ENCODE measurements at places on chromosomes 11 and 22. TPM values are rescaled to one million over a fixed set of nuclear protein-coding genes. Genes with fewer than 3 reads are reported as not detected.

DNA sequence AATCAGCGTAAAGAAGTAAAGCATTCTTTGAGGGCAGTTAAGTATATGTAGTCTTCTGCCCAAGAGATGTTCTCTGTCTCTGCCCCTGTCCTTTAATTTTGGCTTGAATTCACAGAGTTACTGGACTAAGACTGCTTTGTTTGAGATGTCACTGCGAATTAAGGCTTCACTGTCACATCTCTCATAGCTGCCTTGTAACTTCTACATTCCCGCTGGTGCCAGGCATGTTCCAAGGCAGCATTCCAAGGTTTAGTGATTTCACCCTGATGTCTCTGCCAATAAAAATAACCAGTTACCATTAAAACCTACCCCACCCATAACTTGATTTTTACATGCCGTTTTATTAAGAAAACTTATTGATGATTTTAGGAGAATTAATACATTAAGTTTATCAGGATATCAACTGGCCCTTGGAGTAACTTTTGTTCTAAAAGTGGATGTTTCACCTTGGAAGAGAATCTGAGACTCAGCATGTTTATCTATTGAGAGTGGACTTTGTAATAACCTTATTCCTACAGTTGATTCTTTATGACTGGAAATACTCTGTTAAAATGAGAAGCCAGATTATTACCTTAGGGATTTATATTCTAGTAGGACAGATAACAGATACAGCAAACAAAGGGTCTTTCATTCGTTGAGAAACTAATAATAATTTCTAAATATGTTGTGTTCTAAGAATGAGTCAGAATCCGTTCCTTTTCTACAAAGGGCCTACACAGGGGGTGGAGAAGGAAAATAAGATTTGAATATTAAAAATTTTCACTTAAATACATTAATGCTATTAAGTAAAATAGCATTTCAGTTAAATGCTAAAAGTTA lies 110.2 kb downstream of the UVRAG start:
- peak; percentile 77 for DNase-seq

GRCh38 chr11:58719406-58720117 lies 12.2 kb downstream of the GLYAT start:
- DNase-seq: no peak

DNA sequence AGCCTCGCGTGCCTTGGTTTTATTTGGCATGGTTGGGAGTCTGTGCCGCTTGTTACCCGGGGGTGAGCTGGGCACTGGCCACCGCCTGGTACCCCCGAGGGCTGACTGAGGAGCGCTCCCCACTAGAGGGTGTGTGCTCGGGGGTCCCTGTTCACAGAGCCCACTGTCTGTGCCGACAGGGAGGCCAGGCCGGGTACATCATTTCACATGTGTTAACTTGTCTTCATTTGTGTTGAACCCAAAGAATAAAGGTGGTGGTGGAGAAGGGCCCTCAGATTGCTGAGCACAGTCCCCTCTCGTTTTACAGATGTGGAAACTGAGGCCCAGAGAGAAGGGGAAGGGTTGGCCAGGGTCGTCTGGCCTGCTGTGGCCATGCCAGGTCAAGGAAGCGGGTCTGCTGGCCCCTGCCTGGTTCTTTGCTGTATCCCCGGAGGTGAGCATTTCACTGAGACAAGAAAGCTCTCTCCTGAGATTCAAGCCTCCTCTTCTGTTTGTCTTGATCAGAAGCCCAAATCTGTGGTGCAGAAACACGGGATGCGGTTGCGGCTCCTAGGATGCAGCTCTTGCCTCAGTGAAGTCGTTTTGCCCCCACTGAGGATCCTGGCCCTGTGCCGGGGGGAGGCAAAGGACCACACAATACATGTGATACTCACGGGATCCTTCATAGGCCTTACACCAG lies 60.8 kb downstream of the FBLN1 start:
- DNase-seq: no peak

DNA sequence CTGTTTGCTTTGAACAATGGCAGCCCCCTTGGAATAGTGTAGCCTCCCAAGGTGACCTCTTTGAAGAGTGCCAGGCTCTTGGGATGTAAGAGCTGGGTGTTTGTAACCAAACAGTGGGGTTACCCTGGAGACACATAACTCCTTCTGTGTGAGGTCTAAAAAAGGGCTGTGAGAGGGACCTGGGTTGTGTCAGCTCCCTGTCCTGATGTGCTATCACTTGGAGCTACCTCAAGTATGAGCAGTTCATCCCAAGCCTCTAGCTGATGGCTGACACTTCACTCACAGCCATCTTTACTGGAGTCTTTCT lies 40.2 kb downstream of the TSPAN18 start:
- DNase-seq: no peak

DNA sequence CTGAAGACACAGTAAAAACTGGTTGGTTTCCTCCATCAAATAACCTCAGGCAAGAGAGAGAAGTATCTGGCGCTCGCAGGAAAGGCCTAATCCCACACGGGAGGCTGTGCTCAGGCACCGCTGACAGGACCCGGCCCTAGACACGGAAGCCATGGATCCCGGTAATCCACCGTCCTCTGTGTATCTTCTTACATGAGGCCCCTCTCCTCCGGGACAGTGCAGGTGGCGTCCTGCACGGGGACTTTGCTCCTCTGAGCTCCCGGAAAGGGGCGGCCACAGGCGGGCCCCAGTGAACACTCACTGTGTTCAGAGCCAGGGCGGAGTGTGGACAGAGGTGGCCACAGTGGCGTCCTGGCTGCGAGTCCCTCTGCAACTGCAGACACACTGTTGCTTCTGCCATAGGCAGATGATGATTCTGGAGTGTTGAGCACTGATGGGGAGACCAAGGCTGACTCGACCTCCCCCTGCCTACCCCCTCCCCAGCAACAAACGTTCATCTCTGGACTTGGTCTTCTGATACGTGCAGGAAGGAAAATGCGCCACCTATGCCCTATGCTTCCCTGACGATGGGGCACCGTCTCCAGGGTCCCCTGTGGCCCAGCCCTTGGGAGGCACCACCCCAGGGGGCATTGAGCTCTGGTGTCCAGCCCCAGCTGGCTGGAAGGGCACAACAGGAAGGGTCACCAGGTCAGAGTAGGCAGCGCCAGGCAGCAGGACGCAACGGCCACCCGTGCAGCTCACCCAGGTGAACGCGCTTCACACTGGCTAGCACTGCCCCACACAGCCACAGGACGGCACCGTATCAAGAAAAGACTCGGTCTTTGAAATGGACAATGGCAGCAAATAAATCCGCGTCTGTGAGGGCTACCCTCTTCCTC lies 95.7 kb downstream of the TRMU start:
- peak; percentile 85 for DNase-seq

The OR8B8 gene
- polyA plus RNA-seq: not detected

The ADM gene
- 11.4 TPM for polyA plus RNA-seq

The OR6A2 gene
- 0.03 TPM for polyA plus RNA-seq

The PKDREJ gene
- 0.69 TPM for polyA plus RNA-seq

The OR5AL1 gene
- not detected for polyA plus RNA-seq

The SCN3B gene
- polyA plus RNA-seq: 9.5 TPM

The RFPL2 gene
- polyA plus RNA-seq: 0.21 TPM

The MRGPRX4 gene
- not detected for polyA plus RNA-seq
